Activated naive CD8-positive, alpha-beta T cell treated with anti-CD3 and anti-CD28 coated beads for 36 hours (primary cell): ENCODE measurements at places on chromosomes 5 and 9.
A peak's percentile ranks its signal among the peaks of the same experiment; 100 is the strongest.

DNA sequence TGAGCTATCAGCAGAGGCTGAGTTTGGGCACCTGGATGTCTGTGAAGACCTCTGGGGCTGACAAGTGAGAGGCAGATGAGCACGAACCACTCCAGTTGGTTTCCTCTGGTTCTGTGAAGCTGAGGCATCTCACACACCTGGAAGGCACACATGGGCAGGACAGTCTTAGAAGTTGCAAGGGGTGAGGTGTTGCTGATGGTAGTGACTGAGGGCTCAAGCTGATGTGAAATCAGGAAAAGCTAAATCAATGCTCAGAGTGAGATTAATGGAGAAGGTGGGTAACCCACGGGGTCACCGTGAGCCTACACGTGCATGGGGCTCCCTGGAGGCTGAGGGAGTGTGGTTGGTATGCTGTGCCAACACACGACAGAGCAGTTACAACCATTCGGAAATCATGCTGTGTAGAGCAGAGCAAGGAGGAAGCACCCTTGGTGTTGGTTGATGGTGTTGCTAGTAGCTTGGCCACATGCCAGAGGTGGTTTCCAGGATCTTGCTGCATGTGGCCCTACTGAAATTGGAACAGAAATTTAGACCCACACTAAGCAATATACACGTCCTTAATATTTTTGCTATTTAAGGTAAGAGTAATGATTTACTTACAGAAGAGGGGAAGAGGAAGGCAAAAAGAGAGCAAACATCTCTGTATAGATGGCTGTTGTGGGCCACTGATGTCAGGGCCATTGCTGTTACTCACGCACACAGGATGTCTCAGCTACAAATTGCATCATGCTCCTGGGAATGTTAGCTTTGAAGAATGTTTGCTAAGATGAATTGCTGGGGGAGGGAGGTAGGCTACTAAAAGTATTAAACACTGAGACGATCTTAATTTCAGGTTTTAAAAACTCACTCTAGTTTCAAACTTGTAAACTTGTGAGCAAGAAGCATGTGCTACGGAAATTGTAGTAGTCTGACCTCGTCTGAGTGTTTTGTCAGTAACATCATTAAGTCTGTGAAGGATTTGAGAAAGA is 170.5 kb downstream of the ARHGEF28 start:
- DNase-seq, result peak; percentile 21

- DNase-seq, result no peak
Measured at GRCh38 chr5:34533582-34534522, 122.3 kb upstream of the RAI14 start.

- DNase-seq, result peak; percentile 69
Measured at GRCh38 chr5:179836225-179837019, 15.7 kb downstream of the SQSTM1 start.

DNA sequence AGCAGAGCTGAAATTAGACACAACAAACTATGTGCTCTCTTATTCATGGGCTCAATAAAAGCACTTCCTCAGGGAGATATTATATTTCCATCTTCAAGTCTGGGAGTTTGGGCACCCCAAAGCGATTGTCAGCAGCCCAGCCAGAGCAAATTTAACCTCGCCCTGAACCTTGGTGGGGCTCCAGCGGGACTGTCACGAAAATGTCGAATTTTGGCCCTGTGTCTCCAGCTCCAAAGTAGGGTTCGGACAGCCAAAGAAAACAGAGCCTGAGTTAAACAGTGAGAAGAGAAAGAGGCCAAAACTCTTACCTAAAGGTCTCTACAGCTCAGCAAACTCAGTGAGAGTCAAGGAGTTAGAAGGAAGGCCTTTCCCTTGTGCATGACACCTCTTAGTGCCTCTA is 432.9 kb downstream of the SPATA31D1 start:
- DNase-seq, result no peak

DNA sequence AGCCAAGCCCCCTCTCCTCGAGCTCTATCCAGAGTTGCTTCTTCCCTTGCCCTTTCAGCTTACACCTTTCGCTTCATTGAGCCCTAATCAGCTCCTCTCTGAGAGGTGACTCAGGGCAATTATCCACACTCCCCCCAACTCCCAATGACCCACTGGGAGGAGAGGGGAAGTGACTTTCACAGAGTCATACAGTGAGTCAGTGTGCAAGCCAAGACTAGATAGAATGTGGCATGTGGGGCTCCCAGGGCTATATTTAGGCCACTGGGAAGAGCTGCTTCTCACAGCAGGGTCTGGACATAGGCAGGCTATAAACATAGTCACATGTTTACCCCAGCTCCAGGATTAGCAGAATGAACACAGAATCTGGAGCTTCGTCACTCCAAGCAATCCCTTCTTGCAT is 57.4 kb downstream of the NRG2 start:
- no peak for DNase-seq

DNA sequence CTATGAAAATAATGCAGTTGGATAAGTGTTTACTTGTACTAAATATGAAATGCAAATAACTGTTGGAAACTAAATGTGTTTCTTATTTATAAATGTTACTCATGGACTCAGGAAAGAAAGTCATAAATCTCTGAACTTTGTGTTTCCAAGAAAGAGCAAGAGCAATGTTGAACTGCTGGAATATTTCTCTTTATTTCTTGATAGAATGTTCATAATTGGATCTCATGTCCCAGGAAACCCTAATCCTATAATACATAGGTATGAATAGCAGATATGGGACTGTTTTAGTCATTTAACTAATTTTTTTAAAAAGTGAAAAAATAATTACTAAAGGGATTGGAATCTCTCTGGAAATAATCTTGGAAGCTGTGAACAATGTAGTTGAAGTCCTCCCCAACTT is 245.0 kb upstream of the ACTBL2 start:
- no peak for DNase-seq

GRCh38 chr5:172678902-172679301 is 37.8 kb downstream of the NEURL1B start:
- no peak for DNase-seq

DNA sequence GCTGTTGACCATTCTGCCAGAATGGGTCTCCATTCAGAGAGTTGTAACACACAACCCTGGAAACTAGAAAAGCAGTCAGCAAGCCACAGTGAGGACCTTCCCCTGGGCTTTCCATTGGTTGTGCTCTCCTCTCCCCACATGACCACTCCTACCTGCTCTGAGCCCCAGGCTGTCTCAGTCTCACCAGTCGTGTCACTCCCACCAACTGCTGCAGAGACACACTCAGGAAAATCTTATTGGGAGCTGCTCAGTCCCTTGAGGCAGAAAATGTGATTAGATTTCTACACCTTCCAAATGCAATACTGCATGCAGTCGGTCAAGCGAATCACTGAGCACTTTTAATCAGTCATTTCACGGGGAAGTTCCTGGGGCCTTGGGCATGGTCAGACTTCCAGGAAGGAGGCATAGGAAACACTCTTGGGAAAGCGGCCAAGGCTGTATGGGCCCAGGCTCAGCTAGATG is 284.2 kb upstream of the NMUR2 start:
- no peak for DNase-seq

DNA sequence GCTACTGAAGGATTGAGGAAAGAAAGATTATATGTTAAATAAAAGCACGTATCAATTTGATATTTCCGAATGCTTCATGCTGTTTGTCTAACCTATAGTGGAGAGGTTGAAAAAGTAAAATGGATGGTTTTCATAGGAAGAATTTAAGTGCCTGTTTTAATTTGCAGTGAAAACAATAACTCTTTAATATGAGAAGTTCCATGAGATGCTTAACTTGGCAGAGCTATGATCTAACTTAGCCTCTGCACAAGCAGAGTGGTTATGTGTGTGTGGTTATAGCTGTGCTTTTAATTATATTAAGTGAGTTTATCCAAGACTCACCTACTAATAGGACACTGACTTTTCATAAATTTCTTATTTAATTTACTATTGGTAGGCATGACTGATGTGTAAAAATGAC is 57.4 kb downstream of the AOPEP start:
- no peak for DNase-seq

GRCh38 chr5:132098621-132099020 is 25.0 kb downstream of the CSF2 start:
- no peak for DNase-seq

GRCh38 chr5:6773342-6774035 is 60.3 kb downstream of the TENT4A start:
- DNase-seq, result no peak

- DNase-seq, result peak; percentile 28
Measured at GRCh38 chr5:157857816-157858526, 974 bp downstream of the CLINT1 start.

GRCh38 chr5:43661102-43661501 is 58.1 kb downstream of the NNT start:
- DNase-seq, result no peak

DNA sequence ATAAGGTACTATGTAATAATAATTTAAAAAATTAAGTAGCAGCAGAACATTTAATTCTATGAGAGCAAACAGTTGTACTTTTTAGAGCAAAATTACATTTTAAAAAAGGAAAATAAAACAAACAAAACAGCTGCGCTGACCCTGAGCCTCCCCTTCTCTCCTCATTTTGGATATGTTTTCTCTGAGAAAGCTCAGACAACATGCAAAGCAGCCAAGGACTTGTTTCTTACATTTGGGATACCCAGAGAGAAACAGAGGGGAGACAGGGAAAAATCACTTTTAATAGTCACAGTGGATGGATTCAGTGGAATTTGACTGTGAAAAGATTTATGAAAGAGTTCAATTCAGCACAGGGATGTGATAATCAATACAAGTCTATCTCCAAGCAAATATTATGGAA is 299.2 kb downstream of the EBF1 start:
- no peak for DNase-seq

- DNase-seq, result no peak
Measured at GRCh38 chr5:98363157-98363556, 410.3 kb upstream of the RGMB start.

DNA sequence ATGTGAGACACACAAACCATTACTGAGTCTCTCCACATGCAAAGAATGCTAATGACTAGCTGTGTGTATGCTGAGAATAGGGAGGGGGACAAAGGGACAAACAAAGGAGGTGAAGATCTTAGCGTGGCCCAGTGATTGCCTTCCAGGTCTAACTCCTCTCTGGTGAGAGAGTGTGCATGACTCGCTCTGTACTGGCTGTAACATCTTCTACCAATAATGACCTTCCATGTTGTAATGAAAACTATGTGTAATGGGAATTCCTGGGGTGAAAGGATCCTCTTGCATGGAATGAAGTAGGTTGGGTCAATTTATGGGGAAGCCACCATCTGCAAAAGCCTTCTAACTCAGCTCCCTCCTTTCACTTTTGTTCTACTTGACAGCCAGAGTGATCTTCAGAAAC is 24.4 kb upstream of the GPR151 start:
- no peak for DNase-seq

DNA sequence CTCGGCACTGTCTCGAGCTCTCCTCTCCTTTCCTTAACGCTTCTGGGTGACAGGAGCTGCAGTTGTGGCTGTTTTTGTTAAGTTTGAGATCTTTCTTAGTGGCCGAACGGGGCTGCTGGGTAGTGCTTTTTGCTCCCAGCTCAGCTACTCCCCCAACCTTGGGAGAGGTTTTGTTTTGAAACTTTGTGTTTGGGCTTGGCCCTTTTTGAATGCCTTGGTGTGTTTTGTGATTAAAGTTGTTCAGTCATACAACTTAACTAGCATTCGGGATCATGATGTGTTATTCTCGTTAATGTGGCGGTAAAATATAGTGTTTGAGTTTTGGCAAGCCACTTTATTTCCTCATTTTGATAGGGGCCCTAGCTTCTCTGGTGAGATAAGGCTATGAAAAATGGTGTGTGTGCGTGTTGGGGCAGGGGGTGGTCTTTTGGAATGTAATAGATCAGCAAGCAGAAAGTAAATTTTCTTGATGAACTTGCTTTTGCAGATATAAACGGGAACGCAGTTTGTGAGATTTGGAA is 1.1 kb downstream of the KDM3B start:
- DNase-seq, result no peak

GRCh38 chr9:20621471-20622329 is 599 bp downstream of the MLLT3 start:
- DNase-seq, result peak; percentile 62

- no peak for DNase-seq
Measured at GRCh38 chr9:123083680-123084079, 50.2 kb downstream of the GPR21 start.

DNA sequence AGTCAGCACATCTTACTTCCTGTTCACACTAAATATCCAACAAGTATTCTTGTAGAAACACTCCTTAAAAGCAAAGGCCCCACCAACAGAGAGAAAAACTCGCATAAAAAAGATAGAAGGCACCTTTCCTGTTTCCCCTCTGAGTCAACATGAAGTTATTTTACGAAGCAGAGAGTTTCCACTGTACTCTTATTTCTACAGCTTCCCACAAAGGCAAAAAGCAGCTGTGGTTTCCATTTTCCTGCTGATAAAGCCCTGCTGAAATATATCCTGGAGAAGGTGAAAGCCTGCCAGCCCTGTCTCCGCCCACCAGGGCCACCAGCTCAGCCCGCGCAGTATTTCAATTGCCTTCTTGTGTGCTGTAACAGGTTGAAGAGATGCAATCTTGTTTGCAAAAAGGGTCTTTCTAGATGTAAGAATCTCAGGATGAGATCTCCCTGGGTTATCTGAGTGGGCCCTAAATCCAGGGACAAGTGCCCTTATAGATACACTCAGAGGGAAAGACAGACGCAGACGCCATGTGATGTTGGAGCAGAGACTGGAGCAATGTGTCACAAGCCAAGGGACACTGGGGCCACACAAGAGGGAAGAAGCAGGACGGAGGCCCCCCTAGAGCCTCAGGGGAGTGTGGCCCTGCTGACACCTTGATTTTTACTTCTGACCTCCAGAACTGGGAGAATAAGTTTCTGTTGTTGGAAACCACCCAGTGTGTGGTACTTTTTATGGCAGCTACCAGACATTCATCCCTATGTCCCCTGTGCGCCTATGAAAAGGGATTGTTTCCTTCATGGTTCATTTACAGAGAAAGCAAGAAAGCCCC is 19.9 kb downstream of the SEMA4D start:
- DNase-seq, result peak; percentile 72

GRCh38 chr9:132020820-132021510 is 58.7 kb downstream of the MED27 start:
- no peak for DNase-seq

DNA sequence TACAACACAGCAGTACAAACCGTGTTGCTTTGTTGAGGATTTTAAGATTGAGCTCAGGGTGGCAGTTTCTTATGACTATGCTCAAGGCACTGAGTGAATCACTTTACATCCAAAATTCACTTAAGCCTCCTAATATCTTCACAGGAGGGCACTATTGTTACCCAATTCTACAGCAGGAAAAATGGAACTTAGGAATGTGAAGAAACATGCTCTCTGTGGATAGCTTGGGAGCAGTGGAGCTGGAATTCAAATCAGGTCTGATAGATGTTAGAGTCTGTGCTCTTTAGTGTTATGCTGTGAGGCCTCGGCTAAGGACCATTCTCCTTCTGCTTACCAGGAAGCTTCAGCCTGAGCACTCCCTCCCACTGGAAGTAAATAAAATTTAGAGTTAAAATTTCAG is 18.7 kb upstream of the HMHB1 start:
- DNase-seq, result no peak

GRCh38 chr9:78370991-78371390 is 74.1 kb downstream of the PSAT1 start:
- no peak for DNase-seq
